ENCODE measurements at places on chromosomes 11 and 22.

DNA sequence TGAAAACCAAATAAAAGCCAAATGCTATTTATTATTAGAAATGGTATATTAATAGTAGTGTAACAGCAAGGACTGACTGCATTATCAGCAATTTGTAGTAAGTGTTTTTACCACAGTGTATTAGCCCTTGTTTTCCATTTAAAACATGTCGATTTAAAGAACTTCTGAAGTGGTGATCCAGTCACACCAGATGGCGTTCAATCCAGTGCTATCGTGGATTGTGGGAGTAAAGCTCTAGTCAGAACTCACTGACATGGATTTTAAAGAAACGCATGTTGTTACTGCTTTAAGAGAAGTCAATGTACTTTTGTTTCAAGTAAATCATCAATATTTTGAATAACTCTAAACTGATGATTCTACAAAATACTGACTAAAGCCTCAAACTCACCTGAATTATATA lies 51.1 kb downstream of the LARGE2 start:
- no peak for DNase-seq

DNA sequence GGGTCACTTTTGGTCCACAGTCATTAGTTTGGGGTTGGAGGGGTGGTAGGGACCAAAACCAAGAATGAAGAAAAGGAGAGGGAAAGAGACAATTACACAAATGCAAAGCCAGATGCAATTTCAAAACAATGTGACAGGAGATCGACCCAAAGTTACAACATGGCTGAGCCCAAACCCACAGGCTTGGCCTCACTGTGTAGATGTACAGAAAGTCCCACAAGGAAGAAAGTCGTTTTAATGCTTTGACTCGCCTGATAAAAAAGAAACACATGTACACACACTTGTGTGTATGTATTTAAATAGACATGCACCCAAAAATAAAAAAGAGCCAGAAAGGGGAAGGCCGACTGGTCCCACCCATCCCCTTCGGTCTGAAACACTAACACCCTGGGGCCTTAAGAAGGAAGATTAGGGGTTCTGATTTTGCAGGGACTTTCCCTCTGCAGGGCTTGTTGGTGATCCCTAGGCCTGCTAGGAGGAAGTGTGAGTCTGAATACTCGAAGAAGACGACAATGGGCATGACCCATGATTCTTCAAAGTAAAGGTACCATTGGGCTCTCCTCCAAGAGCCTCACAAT lies 104.1 kb downstream of the ETS1 start:
- no peak for DNase-seq

- DNase-seq: no peak
Observed at GRCh38 chr11:110654456-110654855, 57.8 kb downstream of the ARHGAP20 start.

DNA sequence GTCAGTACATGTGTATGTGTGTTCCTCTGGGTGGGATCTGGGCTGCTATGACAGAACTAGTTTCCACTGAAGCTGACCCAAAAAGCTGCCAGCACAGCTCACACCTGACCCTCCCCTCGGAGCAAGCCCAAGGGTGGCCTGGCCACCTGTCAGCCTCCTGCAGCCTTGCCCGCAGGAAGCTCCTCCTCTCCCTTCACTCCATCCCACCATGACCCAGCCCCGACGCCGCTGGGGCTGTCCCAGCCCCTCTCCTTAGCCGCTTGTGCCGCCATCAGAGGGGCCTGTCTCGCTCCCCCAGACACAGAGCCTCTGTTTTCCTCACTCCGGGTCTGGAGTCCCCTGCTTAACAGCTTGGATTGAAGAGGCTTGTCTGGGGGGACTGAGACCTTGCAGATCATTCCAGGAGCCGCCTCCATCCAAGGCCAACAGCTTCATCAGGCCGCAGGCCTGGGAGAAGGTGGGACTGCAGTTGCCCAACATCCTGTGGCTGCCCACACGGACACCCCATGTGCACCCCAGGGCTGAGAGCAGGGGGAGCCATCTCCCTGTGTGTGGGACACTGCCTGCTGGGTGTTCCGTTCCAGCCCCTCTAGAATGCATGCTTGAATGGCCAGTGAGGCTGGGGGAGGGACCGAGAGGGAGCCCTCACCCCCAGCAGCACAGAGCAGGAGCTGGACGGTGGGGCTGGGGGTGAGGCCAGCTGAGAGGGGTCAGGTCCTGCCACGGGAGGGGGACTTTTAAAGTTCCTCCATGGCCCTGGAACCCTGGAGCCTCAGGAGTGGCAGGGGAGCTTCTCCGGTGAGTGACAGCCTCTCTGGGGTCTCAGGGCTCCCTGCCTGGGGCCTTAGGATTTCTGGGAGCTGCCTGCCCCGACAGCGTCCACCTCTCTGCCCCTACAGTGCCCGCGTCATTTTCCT lies 696 bp downstream of the MRGPRF start:
- no peak for DNase-seq

DNA sequence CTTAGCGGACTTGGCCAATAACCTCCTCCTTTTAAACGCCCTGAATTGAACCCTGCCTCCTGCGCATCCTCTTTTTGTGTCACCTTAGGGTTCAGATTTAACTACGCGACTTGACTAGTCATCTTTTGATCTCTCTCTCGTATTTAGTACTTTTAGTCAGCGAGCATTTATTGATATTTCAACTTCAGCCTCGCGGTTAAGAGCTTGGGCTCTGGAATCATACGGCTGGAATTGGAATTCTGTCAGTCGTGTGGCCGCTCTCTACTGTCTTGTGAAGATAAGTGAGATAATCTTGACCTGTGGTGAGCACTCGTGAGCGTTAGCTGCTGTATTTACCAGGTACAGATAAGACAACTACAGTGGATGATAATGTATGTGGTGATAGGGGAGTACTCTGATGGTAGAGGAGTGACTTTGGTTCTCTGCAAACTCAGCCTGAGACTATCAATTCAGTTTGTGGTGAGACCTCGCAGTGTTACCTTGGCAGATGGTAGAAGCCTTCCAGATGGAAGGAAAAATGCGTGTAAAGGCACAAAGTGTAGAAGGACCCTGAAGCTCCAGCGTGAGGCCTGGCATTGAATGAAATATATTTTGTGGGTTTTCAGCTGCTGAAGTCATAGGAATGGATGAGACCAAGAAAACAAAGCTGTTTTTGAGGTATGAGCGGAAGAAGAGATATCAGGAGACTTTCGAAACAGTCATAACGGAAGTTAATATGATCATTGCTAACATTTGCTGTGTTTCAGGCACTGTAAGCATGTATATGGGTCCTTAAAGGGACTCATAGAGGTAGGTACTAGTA lies 682 bp downstream of the ATM start:
- peak; percentile 35 for DNase-seq

DNA sequence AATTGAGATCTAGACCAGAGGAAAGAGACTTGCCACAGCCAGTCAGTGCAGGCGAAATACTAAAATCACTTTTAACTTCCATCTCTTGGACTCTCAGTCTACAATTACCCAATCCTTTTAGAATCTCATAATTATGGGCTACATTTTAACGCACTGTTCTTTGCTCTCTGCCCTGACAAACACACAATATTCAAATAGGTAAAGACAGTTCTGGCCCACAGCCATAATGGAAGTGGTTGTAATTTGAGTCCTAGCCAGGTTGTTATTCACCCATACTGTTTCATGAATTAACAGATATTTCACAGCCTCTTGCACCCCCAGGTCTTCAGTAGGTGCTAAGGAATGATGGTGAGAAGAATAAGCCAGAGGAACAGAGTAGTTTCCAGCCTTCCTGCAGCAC lies 830 bp downstream of the C11orf97 start:
- no peak for DNase-seq

DNA sequence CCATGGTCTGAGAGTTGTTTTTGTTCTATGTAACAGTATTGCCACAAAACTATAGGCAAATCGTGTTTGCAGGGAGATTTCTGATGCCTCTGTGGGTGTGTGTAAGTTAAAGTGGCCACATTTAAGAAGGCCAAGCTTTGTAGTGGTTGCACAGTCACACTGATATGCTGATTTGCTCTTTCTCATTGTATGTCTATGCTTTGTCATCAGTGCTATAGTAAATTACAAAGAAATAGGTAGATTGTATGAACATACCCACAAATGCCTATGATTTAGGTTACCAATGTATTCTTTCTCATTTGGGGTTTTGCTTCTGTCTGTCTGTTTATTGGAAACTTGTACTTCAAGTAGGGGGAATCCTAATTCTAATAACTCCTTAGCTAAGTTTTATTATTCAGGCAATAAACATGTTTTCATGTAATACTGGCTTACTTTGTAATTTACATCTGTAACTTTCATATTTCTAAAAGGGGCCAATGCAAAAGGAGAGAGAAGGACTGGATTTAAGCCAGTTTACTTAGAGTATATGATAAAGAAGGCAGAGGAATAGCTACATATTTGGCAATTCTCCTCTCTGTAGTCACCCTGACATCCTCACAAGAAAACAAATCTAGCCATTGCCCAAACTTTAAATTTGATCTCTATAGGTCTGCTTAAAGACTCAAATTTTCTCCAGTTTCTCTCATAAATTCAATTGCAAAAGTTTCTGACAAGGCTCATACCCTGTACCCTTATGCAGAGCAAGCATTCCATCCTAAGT lies 2.0 kb downstream of the FIBIN start:
- no peak for DNase-seq

DNA sequence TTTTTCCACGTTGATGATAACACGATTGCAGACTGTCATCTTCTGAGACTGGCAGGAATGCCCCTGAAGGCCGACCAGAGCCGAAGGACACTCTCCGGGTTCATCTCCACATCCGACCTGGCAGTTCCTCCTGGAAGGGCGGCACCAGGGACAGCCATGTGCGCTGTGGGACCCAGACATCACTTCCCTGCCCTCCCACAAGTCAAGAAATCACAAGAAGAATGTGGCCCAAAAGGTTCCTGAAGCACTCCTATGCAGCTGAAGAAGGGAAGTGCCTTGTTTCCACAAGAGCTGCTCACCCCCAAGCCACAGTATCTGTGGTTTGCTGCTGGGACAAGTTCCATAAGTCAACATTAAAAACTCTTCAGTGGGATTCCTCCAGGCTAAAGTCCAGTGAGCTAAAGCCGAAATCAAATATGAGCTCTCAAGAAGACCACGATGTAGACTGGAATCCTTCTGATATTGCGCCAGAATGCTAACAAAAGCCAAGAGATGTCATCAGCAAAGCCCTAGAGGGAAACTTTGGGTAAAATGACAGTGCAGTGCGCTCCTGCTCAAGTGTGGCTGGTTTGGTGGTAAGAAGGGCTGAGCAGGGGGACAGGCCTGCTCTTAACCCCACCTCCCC lies 21.2 kb downstream of the PACSIN2 start:
- DNase-seq: no peak

DNA sequence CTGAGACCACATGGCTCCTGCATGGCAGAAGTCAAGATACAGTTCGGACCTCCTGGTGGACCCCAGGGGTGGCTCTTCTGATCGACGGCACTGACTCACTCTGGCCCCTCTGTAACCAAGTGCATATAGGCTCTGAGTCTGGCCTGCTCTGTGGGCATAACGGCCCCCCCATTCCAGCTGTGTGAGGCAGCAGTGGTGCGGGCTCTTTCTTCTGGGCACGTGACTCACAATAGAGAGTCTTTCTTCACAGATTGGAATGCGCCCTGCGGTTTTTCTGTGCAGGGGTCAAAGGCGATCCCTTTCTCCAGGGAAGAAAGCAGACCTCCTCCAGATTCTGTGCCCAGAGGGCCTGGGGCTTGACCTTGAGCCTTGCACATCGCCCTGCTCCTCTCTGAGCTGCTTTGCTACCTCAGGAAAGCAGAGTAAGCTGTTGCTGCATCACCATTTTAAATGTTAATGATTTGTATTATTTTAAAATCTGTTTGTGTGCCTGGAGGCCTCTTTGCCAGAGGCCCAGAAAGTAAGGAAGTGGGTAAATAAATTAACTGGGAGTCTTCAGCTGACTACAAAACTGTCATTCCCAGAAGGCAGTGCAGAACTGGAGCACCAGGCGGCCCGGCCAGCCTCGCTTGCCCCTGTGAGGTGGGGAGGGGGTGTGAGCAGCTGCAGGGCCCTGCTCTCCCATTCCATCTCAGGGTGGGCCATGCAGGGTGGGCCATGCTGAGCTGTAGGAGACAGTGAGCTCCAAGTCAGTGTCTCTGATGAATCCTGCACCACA lies 199.0 kb downstream of the GRIK4 start:
- DNase-seq: peak; percentile 78

DNA sequence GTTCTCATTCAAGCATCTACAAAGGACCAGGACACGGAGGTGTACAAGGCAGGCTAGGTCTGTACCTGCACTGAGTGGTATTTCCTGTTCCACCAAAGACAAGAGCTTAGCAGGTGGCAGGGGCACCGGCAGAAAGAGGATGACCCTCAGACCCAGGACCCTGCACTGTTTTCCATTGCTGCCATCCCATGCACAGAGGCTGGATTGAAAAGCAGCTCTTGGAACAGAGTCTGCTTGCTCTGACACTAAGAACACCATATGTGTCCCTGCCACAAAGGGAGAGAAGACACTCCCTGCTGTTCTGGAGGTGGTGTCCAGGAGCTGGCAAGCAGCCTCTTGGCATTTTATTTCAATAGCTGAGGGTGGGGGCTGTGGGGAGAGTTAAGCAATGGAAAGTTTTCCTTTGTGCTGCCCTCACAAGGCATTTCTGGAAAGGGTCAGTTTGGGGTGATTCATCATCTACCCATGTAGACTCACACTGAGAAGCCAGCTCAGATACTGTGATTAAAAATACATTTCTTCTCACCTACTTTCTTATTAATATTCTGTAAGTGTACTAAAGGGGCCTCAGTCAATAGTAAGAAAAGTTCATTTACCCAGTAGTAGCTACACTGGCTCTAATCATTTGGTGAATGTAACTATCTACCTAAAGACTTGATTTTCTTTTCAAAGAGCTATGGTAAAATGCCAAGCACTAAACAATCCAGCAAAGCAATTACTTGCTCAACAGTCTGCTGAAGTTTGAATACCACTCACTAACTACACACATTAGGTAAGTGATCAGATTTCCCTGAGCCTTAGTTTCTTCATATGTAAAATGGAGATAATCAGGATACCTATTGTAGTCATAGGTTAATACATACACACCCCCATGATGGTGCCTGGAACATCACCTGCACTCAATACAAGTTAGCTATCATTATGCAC lies 55.2 kb downstream of the SLC1A2 start:
- peak; percentile 56 for DNase-seq

GRCh38 chr11:2221591-2221990 lies 48.8 kb downstream of the ASCL2 start:
- no peak for DNase-seq

DNA sequence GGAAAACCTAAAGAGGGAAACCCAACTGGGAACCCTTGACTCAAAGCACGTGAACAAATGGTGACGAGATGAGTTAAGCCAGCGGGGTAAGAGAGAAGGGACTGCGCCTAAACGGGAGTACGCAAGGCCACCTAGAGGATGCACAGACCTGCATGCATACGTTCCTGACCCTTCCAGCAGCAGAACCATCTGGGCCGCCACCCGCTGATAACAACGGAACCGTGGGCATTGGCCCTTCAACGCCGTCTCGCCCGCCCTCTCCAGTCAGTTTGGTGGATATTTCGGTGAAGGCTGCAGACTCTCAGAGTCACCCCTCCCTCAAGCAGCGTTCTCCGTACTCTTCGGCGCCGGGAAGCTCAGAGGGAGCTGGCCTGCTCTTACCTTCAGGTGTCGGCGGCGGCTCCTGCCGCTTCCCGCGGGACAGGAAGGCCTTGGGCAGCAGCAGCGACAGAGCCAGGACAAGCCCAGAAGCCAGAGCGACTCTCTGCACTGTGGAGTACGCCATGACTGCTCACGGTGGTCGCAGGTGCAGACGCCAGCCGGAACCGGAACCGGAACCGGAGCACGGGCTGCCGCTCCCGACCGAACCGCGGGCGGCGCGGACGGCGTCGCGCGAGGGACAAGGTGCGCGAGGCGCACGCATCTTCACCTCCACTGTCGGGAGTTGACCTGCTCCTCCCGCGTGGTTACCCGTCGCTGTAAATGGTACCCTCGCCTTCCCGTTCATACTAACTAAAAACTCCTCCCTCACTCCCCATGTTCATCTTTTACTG lies at the start of gene RIC3:
Gene RIC3, minus strand, starts transcription at position 541 of the 773 bp plus-strand sequence. Its CDS starts 36 bp downstream, at position 505.
- no peak for DNase-seq

Data from kidney glomerular epithelial cell (primary cell).